ENCODE measurements at places on chromosomes 6 and 20.
A peak's percentile ranks its signal among the peaks of the same experiment; 100 is the strongest.

DNA sequence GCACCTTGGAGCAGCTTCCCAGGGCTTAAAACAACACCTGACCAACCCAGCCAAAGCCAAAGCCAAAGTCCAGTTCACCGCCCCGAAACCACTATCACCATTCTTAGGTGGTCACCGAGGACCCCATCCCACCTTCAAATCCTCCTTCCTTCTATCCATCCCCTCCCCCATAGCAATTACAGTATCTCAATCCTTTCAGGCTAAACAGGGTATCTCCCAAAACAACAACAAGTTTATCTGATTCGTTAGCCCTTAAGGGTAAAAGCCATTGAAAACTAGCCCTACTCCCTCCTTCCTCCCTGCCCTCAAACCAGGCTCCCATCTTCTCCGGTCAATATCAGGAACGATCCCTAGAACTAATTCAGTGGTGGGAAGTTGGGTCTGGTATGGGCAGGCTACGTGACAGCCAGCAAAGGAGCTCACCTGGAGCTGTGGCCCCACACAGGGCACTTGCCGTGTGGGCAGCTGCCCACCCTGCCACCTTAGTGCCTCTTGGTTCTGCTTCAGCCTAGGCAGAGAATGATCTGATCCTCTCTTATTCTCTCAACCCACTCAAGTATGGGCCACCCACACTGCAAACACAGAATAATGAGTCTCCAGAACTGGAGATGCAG lies 2.0 kb downstream of the ARHGAP18 start:
- no peak for DNase-seq
- H3K27me3 ChIP-seq = no peaks in the 10 kb centered on the region
- peak overlapping the region; percentile 72 for H3K4me3 ChIP-seq
- peaks cover 4% of the 10 kb centered on the region for H3K4me1 ChIP-seq

DNA sequence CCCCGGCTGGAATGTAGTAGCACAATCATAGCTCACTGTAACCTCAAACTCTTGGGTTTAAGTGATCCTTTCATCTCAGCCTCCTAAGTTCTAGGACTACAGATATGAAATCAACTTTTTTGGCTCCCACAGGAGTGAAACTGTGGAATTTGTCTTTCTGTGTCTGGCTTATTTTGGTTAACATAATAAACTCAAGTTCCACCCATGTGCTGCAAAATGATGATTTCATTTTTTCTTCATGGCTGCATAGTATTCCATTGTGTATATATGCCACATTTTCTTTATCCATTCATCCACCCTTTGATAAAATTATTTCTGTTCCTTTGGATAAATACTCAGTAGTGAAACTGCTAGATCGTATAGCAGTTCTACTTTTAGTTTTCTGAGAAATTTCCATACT lies 29.9 kb downstream of the RNGTT start:
- peaks cover 25% of the 10 kb centered on the region for H3K36me3 ChIP-seq
- no peak overlapping the region for H3K4me3 ChIP-seq
- no peak overlapping the region for H3K27ac ChIP-seq
- H3K27me3 ChIP-seq = no peaks in the 10 kb centered on the region
- no peak for DNase-seq

DNA sequence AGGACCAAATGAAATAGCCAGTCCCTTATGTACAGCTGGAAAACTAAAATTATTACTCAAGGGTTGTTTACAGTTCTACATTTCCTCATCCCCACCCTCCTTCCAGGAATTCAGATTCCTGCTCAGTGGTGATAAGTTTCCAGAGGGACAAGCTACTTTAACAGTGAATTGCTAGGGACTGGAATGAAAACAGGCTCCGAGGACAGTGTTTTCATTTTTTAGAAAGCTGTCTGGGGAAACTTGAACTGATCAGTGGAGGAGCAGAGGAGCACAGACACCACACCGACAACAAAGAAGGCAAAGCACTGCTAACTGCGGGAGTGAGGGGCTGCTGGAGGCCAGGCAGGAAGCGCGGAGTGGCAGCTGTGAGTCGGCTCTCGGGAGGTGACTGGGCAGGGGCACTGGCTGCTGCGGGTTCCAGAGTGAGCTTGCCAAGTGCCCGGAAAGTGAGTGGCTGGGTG lies 322.2 kb downstream of the ESR1 start:
- no peak overlapping the region for H3K4me3 ChIP-seq
- no peaks in the 10 kb centered on the region for H3K4me1 ChIP-seq
- H3K36me3 ChIP-seq = peaks cover 25% of the 10 kb centered on the region
- H3K27ac ChIP-seq = no peak overlapping the region
- no peak for DNase-seq

DNA sequence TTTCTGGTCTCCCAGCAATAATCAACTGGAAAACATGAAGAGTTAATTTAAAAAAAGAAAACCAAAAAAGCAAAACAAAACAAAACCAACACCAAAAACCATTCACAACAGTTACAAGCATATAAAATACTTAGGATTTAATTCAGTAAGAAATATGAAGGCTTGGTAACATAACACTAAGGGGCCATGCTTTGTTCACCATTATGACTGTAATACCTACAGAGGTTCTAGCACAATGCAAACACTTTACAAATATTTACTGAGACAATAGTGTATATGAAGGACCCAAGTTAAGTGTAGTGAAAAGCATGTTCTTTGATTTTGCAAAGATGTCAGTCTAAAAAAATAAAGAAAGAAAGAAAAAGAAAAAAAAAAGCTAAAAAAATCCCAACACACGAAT lies 109.8 kb upstream of the EMILIN3 start:
- H3K4me3 ChIP-seq = no peak overlapping the region
- no peak for DNase-seq
- no peak overlapping the region for H3K27ac ChIP-seq
- no peaks in the 10 kb centered on the region for H3K27me3 ChIP-seq
- H3K4me1 ChIP-seq = peaks cover 5% of the 10 kb centered on the region

- H3K27ac ChIP-seq = no peak overlapping the region
- H3K4me3 ChIP-seq = no peak overlapping the region
- no peak for DNase-seq
- H3K36me3 ChIP-seq = no peaks in the 10 kb centered on the region
These were observed 543.2 kb upstream of the JARID2 start for GRCh38 chr6:14702678-14703077.

DNA sequence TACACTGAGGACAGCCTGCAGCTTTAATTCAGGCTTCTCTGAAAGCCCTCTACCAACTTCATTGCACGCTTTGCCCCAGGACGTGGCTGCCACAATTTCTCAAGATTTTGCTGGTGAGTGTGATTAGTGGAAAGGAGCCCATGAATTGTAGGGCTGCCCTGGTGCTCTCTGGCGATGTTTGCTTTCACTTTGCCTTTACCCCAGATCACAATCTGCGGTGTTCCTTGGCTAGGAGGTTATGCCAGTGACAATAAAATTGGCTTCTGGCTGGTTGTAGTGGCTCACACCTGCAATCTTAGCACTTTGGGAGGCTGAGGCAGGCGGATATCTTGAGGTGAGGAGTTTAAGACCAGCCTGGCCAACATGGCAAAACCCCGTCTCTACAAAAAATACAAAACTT lies 139.3 kb downstream of the FOXC1 start:
- H3K27me3 ChIP-seq = no peaks in the 10 kb centered on the region
- H3K36me3 ChIP-seq = no peaks in the 10 kb centered on the region
- no peaks in the 10 kb centered on the region for H3K4me1 ChIP-seq
- H3K27ac ChIP-seq = no peak overlapping the region
- no peak for DNase-seq
- no peak overlapping the region for H3K4me3 ChIP-seq

GRCh38 chr20:46050444-46050843 lies 21.4 kb downstream of the SLC12A5 start:
- H3K36me3 ChIP-seq = no peaks in the 10 kb centered on the region
- no peak overlapping the region for H3K4me3 ChIP-seq
- H3K27ac ChIP-seq = no peak overlapping the region
- peaks cover 7% of the 10 kb centered on the region for H3K27me3 ChIP-seq
- H3K4me1 ChIP-seq = no peaks in the 10 kb centered on the region
- no peak for DNase-seq

DNA sequence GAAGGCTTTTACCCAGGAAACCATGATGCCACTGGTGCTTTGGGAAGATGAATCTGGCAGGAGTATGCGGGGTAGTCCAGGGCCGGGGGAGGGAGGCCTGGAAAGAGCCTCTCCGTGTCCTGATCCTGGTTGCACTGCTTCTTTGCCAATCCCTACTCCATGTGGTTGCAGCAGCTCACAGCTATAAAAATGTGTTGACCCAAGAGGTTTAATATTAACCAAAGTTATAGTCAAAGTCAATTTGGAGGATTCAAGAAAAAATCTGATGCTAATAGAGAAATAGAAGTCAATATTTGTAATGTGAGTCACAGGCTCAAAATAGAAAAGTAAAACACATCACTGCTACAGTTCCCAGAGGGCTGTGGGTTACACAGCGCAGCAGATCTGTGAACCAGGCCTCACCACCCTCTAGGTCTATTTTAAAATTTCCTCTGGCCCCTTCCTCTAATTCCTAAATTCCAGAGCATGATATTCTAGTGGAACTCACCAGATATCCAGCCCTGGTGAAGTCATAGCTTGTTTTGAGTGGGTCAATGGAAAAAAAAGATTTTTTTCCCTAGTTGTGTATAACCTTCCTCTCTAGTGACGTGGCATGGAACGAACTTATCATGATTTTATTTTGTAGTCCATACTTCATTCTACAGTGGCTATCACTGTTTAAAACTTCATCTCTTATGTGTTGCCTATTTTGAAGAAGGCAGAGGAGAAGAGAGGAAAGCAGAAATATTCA lies 63.2 kb upstream of the BMP2 start:
- H3K27me3 ChIP-seq = no peaks in the 10 kb centered on the region
- peaks cover 82% of the 10 kb centered on the region for H3K4me1 ChIP-seq
- peak overlapping the region; percentile 96 for H3K27ac ChIP-seq
- DNase-seq = peak; percentile 90
- no peak overlapping the region for H3K4me3 ChIP-seq
- H3K36me3 ChIP-seq = no peaks in the 10 kb centered on the region

DNA sequence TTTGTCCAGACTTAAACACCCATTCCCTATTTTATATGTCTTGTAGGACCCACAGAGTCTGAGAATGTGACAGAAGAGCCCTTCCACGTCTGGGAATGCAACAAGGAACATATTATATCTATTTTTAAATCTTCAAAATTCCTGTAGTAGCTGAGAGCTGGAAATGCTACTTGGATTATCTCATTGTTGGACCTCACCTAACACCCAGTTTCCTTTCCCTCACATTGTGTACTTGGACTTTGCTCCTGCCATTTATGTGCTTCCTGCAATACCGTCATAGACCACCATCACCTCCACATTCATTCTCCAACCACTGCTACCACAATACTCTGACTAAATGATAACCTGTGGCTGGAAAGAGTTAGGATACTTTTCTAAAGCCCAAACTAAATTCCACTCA lies 335.4 kb downstream of the COL12A1 start:
- H3K36me3 ChIP-seq = no peaks in the 10 kb centered on the region
- no peak for DNase-seq
- H3K27ac ChIP-seq = no peak overlapping the region

DNA sequence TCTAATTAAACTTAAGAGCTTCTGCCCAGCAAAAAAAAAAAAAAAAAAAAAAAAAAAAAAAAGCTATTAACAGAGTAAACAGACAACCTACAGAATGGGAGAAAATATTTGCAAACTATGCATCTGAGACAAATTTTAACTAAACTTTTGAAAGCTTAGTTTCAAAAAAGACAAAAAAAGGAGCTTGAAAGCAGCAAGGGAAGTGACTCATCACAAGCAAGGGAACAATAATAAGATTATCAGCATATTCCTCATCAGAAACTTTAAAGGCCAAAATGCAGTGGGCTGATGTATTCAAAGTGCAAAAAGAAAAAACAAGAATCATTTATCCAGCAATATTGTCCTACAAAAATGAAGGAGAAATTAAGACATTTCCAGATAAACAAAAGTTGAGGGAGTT lies 158.6 kb downstream of the RNF144B start:
- no peaks in the 10 kb centered on the region for H3K36me3 ChIP-seq
- no peaks in the 10 kb centered on the region for H3K4me1 ChIP-seq
- DNase-seq = no peak
- H3K27me3 ChIP-seq = no peaks in the 10 kb centered on the region

DNA sequence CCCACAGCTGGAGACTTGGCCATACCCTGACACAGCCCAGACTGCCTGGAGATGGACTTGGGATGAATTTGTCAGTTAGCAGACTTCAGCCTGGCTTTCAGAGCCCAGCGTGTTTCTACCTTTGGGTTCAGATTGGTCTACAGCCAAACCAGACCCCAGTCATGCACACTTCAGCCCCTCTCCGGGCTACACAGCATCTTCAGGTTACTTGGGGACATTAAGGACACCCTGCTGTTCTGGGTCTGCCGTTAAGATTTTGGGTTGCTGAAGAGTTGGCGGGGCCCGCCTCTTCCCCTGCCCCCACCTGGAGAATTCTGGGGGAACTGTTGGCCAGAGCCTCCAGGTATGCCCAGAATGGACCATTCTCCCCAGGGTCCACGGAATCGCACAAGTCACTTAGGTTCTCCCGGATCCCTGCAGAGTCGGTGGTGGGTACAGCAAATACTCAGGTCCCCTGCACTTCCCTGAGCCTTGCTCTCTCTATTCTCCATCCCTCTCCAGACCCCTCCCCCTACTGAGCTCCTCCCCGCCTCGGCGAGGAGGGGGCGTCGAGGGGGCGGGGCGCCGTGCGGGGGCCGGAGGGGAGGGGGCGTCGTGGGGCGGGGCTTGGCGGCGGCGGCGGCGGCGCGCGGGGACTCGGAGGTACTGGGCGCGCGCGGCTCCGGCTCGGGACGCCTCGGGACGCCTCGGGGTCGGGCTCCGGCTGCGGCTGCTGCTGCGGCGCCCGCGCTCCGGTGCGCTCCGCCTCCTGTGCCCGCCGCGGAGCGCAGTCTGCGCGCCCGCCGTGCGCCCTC lies at the start of gene PTK7:
Gene PTK7 (plus strand): TSS at position 645 of the 794 bp plus-strand sequence. CDS start 175 bp downstream, outside the sequence.
- H3K4me3 ChIP-seq = peak within 1 kb of the TSS; percentile 91
- peaks cover 37% of the 10 kb centered on the region for H3K36me3 ChIP-seq
- H3K4me1 ChIP-seq = peaks cover 21% of the 10 kb centered on the region
- peak within 1 kb of the TSS; percentile 75 for H3K27ac ChIP-seq
- H3K27me3 ChIP-seq = no peaks in the 10 kb centered on the region

DNA sequence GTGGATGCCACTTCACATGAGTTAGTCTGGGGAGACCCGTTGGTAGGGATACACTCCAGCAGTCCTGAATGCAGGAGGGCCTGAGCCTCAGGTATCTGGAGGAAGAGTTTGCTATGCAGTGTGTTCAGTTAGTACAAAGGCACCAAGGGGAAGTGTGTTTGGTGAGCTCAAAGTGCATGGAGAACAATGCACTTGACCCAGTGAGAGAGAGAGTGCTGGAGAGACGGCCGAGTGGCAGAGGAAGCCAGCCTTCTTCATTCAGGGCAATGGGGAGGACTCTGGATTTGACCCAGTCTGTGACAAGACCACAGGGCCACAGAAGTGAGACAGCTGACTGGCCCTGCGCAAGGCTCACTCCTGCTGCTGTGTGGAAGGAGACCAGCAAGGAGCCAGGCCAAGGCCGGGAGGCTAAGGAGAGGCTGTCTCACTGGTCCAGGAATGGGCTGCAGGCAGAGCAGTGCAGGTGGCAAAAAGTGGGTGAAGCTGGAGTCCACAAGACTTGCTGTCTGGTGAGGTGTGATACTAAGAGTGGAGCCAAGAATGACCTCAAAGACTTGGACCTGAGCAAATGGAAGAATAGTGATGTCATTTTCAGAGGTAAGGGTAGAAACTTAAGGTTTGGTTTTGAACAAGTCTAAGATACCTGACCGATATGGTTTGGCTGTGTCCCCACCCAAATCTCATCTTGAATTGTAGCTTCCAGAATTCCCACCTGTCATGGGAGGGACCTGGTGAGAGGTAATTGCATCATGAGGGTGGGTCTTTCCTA lies 38.0 kb downstream of the PDE10A start:
- no peak overlapping the region for H3K4me3 ChIP-seq
- H3K27ac ChIP-seq = no peak overlapping the region
- no peaks in the 10 kb centered on the region for H3K27me3 ChIP-seq

GRCh38 chr6:56764081-56764566 lies 121.4 kb upstream of the DST start:
- no peak overlapping the region for H3K27ac ChIP-seq
- no peaks in the 10 kb centered on the region for H3K27me3 ChIP-seq
- no peaks in the 10 kb centered on the region for H3K36me3 ChIP-seq
- no peak for DNase-seq
- no peaks in the 10 kb centered on the region for H3K4me1 ChIP-seq
